ENCODE measurements at places on chromosomes 7 and 10.

GRCh38 chr10:99431190-99431760, 851 bp upstream of the GOT1 start:
- DNase-seq: no peak

GRCh38 chr7:74404741-74405140, 49.0 kb upstream of the GTF2IRD1 start:
- DNase-seq: no peak

GRCh38 chr7:32116436-32116835, 46.2 kb upstream of the PDE1C start:
- no peak for DNase-seq

GRCh38 chr7:64359543-64359942, 45.8 kb downstream of the ZNF736 start:
- DNase-seq: no peak

- DNase-seq: no peak
Observed at GRCh38 chr7:137082391-137082790, 213.9 kb downstream of the CHRM2 start.

GRCh38 chr7:88693131-88693530, 66.4 kb upstream of the ZNF804B start:
- DNase-seq: no peak

- DNase-seq: no peak
Observed at GRCh38 chr7:45881759-45882464, 6.4 kb upstream of the IGFBP1 start.
